ENCODE measurements at places on chromosomes 7 and 10.

- peak; percentile 2 for DNase-seq
These were observed 171.6 kb upstream of the FOXP2 start for GRCh38 chr7:114242992-114243507.

DNA sequence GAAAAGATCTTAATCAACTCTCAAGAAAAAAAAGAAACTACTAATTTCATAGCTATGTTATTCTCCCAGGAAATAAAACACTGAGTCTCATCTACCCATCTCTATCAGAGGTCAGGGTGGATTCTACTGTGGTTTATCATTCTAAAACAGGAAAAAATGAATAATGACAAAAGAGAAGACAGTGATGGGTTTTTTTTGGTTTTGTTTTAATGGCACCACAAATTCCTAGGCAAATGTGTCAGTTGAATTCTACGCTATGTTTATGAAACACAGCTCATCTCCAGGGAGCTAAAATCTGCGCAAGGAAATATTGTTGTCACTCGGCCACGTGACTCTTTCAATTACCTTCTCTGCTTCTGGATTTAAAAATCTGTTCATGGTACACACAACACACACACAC, 393.4 kb upstream of the SORCS1 start:
- DNase-seq, result no peak

GRCh38 chr10:124318811-124319210, 99.9 kb downstream of the OAT start:
- DNase-seq, result no peak

DNA sequence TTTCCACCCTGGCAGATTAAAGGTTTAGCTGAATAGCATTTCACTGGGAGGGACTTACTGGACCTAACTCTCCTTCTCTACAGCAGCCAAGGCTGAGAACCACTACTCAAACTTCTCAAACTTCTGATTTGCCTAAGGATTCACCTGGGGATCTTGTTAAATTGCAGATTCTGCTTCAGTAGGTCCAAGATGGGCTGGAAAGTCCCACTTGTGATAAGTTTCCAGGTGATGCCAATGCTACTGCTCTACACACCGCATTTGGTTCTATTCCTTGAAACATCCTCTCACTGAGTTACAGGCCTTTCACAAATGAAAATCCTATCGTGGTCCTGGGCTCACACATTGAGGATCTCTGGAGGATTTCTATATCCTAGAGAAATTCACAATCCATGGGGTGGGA, 147.9 kb downstream of the CHCHD3 start:
- DNase-seq, result no peak

DNA sequence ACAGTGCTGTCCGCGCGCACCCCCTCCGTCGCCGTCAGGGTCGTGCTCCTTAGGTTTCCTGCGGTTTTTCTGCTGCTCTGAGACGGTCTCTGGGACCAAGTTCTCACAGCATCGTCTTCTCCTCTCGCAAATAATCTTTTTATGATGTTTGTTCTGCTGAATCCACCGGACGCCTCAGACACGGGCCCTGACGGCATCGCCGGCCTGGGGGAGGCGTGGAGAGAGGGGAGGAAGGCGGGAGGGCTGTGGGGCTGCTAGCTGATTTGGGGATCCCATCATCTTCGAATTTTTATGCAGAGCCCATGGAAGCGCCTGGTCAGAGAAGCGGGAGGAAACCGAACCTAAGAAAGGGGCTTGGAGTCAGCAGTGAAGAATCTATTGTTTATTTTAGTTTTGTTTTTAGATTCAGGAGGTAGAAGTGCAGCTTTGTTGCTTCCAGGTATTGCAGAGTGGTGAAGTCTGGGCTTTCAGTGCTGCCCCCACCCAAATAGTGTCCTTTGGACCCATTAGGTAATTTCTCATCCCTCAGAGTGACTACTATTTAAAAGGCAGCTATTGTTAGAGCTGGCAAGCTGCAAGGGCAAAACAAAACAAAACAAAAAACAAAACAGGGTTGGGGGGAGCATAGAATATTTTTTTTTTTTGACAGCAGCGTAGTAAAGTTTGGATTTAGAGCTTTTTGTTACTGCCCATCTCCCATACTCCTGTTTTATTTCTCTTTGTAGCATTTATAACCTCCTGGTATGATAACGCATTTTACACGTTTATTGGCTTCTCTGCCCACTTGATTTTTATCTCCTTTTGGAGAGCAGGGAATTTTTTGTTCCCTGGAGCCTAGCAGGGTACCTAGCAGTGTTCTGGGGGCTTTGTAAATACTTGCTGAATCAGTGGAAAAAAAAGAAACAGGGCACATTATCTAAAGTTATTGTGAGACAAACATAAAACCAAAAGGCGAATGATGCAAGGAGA, 92.6 kb downstream of the SPAG6 start:
- DNase-seq, result no peak

- no peak for DNase-seq
These were observed 16.8 kb upstream of the MSMB start for GRCh38 chr10:46062723-46063428.

DNA sequence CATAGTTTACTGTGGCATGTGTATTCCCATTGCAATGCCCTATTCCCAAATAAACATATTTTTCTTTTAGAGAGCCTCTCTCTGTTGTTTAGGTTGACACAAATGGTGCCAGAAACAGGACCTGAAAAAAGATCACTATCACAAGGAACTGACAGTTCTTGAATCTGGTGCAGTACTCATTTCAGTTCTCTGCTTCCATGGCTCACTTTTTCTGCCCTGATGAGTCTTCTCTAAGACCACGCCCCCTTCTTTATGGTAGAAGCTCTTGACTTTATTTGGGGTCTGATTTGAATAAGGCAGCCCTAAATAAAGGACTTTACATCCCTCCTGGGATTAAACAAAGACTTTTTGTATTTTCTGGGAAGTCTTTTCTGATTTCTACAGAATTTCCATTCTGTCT, 3.5 kb upstream of the CCDC126 start:
- DNase-seq, result no peak

GRCh38 chr7:42194238-42194637, 42.8 kb downstream of the GLI3 start:
- no peak for DNase-seq

GRCh38 chr7:26409661-26410547, 118.2 kb downstream of the SNX10 start:
- no peak for DNase-seq

DNA sequence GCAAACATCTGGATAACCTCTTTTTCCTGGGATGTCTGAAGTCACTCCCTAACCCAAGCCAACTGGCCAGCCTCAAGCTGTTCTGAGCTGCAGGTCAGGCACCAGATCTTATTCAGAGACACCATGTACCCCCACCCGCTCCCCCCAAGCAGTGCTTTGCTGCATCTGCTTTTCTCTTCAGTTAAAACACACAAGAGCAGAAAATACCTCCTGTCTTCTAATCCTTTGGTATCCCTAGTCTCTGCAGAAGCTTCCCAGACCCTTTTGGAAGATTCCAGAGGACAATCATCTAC, 3.0 kb downstream of the ZNF488 start:
- no peak for DNase-seq

DNA sequence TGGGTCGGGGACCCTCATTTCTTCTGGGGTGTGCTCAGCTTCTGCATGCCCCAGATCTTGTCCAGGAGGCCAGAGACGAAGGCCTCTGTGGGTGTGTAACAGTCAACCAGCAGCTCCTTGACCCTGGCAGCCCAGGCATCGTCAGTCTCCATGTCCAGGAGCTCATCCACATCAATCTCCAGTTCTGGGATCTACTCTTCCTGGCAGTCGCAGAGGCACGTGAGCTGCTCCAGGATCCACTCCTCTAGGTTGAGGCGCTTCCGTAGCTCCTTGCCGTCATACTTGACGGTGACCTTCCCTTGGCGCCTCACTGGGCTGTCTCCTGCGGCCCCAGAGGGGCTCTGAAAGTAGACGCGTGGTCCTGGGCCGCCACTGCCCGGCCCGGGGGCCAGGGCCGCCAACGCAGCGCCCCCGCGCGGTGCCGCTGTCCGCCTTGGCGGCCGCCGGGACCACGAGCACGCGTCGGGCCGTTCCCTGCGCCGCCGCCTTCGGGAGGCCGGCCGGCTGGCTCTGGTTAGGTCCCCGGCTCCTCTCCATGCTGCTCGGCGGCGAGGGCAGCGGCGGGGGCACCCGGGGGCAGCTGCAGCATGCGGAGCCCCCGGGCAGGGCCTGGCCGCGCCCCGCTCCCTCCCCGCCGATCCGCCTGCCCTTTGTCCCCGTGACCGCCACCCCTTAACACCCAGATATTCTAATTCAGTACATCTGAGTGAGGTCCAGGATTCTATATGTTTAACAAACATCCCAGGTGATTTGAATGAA, 170.5 kb downstream of the SEPTIN7 start:
- no peak for DNase-seq

DNA sequence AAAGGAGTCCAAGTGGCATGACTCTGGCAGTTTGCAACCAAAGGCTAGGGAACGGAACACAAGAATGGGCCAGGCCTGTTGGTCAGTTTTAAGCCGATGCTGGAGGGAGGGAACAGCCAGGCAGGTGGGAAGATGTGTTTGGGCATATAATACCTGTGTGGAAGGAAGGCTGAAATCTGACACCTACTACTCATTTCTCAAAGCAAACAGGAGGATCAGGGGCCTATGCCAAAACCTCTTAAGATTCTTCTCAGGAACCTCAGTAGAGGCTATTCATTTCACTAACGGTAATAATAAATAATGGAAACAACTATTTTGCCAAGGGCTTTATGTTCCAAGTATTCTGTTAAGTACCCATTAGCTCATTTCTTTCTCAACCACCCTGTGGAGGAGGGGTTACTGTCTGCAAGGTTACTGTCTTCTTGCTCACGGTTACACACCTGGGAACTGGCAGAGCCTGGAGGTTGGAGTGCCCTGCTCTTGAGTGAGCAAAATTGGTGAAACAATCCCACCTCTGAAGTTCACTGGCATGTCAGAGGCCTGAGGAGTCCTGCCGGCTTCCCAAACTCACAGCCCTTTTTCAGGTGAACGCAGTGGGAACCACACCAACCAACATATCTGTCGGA, 35.5 kb downstream of the GOT1 start:
- DNase-seq, result no peak

DNA sequence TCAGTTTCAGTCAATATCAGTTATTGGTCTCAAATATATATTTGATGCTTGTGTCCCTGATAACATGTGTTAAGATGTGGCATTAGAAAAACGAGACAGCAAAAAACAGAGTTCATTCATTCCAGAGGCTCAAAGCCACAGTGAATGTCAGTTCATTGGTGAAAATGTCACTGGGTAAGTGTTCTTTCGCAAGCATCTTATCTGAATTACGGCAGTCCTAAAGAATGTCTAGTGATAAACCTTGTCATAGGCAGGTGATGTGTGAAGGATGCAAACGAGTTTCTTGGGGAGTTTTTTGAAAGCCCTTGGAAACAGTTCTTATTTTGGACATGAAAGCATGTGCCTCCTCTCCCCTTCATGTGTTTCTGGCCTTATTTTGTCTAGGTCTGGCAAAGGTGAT, 45.9 kb upstream of the RELN start:
- no peak for DNase-seq

GRCh38 chr7:7104314-7104698, 78.0 kb upstream of the C1GALT1 start:
- no peak for DNase-seq

- DNase-seq, result peak; percentile 39
These were observed 109.5 kb upstream of the TMEM72 start for GRCh38 chr10:44801383-44802327.

GRCh38 chr7:80760292-80760691, 121.8 kb downstream of the CD36 start:
- DNase-seq, result no peak

GRCh38 chr10:4043897-4044665, 259.1 kb upstream of the KLF6 start:
- no peak for DNase-seq

GRCh38 chr7:151700586-151701165, 176.2 kb downstream of the PRKAG2 start:
- DNase-seq, result peak; percentile 48

Measured in AG08395 (cell line).